ENCODE measurements at places on chromosomes 7 and 10. TPM values are rescaled to one million over a fixed set of nuclear protein-coding genes. Genes with fewer than 3 reads are reported as not detected.

CCDC146 gene
- total RNA-seq, result 20.6 TPM

ATP6V0A4 gene
- 1.2 TPM for total RNA-seq

PVRIG gene
- total RNA-seq, result 1.7 TPM

PAPSS2 gene
- total RNA-seq, result 12.3 TPM

IFIT2 gene
- total RNA-seq, result 2.9 TPM

NRF1 gene
- total RNA-seq, result 22.6 TPM

SLC39A12 gene
- total RNA-seq, result not detected

LBX1 gene
- not detected for total RNA-seq

GJC3 gene
- not detected for total RNA-seq

PWWP2B gene
- 14.7 TPM for total RNA-seq

ZNF789 gene
- 14.5 TPM for total RNA-seq

PRSS37 gene
- not detected for total RNA-seq

DNA sequence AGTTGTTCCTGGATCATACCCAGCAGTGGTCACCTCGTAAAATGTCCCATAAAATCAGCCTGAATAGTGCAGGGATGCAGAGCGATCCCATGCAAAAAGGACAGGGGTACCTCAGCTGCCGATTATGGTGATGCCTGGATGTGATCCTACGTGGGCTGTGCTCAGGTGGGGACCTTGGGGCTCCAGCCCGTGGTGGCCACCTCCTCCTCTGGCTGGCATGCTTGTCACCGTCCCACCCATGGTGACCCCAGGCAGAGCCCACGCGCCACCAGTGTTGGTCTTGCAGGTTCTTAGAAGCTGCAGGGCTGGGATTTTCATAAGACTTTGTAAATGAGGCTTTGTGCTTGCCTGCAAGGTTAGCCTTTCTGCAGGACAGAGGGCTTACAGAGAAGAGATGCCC lies 97.2 kb downstream of the GLRX3 start:
- H3K4me3 ChIP-seq, result no peak overlapping the region
- DNase-seq, result peak; percentile 62
- H3K27ac ChIP-seq, result no peak overlapping the region
- H3K27me3 ChIP-seq, result no peaks in the 10 kb centered on the region
- H3K36me3 ChIP-seq, result no peaks in the 10 kb centered on the region

DNA sequence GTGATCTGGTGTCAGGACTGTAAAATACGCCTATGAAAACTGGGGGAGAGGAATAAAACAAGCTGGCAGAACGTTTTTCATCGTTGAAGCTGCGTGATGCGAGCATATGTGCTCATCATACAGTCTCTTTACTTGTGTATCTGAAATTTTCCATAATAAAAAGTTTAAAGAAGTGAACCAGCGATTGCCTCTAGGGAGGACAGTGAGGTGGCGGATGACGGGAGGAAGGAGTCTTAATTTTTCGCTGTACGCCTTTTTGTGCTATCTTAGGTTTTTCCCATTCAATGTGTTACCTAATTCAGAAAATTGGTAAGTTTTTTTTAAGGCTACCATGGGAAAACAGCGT lies 891 bp upstream of the WAPL start:
- H3K27me3 ChIP-seq, result no peaks in the 10 kb centered on the region
- H3K36me3 ChIP-seq, result peaks cover 3% of the 10 kb centered on the region
- no peak for DNase-seq
- peak overlapping the region; percentile 94 for H3K4me3 ChIP-seq
- H3K27ac ChIP-seq, result peak overlapping the region; percentile 96

- DNase-seq, result no peak
- H3K4me3 ChIP-seq, result no peak overlapping the region
- H3K4me1 ChIP-seq, result no peaks in the 10 kb centered on the region
- no peak overlapping the region for H3K27ac ChIP-seq
- H3K36me3 ChIP-seq, result no peaks in the 10 kb centered on the region
- H3K27me3 ChIP-seq, result no peaks in the 10 kb centered on the region
These were observed 91.4 kb upstream of the PTN start for GRCh38 chr7:137434946-137435345.

- H3K4me3 ChIP-seq, result no peak overlapping the region
- DNase-seq, result no peak
- peaks cover 40% of the 10 kb centered on the region for H3K4me1 ChIP-seq
- peak overlapping the region; percentile 89 for H3K27ac ChIP-seq
These were observed 11.0 kb downstream of the CALHM2 start for GRCh38 chr10:103441206-103441605.

- H3K36me3 ChIP-seq, result no peaks in the 10 kb centered on the region
- DNase-seq, result no peak
- H3K4me1 ChIP-seq, result no peaks in the 10 kb centered on the region
- H3K27ac ChIP-seq, result no peak overlapping the region
- no peak overlapping the region for H3K4me3 ChIP-seq
These were observed 84.0 kb upstream of the PPP1R17 start for GRCh38 chr7:31603046-31603445.

- no peaks in the 10 kb centered on the region for H3K4me1 ChIP-seq
- H3K27me3 ChIP-seq, result no peaks in the 10 kb centered on the region
- no peak overlapping the region for H3K4me3 ChIP-seq
- DNase-seq, result no peak
- H3K36me3 ChIP-seq, result no peaks in the 10 kb centered on the region
These were observed 22.5 kb upstream of the HIBADH start for GRCh38 chr7:27685209-27685608.

DNA sequence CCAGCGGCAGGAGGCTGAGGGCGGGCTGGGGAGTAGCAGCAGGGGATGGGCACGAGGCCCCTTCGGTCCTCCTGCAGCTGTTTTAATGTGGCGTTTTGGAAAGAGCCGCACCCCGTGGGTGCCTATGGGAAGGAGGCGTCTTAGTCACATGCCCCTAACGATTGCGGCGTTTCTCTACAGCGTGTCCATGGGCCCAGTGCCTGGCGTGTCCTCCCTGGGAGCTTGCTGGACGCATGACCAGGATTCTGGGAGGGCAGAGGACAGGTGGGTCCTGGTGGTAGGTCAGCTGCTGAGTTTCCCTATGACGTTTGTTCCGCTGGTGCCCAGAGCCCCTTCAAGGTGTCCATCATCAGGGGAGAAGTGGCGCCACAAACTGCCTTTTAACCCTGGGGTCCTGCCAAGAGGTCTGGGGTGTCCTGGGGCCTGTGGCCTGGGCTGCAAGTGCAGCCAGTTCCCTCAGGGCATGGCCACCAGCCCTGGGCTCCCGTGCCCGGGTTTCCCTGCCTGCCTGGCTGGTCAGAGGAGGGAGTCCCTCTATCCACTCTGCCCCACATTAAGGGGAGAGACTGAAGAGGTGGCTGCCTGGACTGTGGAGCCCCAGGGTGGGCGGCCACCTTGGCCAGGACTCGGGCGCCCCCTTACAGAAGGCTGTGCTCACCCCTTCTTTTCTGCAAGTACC lies 48.7 kb downstream of the PWWP2B start:
- H3K4me1 ChIP-seq, result peaks cover 23% of the 10 kb centered on the region
- H3K36me3 ChIP-seq, result no peaks in the 10 kb centered on the region
- no peaks in the 10 kb centered on the region for H3K27me3 ChIP-seq
- no peak for DNase-seq

- DNase-seq, result no peak
- no peaks in the 10 kb centered on the region for H3K4me1 ChIP-seq
- H3K36me3 ChIP-seq, result no peaks in the 10 kb centered on the region
- H3K27me3 ChIP-seq, result no peaks in the 10 kb centered on the region
- H3K4me3 ChIP-seq, result no peak overlapping the region
- H3K27ac ChIP-seq, result no peak overlapping the region
These were observed 567.7 kb downstream of the TCERG1L start for GRCh38 chr10:130743751-130744271.

- H3K27ac ChIP-seq, result no peak overlapping the region
- DNase-seq, result no peak
- no peaks in the 10 kb centered on the region for H3K27me3 ChIP-seq
- H3K4me1 ChIP-seq, result no peaks in the 10 kb centered on the region
- H3K4me3 ChIP-seq, result no peak overlapping the region
These were observed 662.7 kb upstream of the POT1 start for GRCh38 chr7:125592331-125592730.

GRCh38 chr10:44974082-44974627 lies 4.5 kb downstream of the DEPP1 start:
- H3K4me3 ChIP-seq, result peak overlapping the region; percentile 54
- peaks cover 4% of the 10 kb centered on the region for H3K36me3 ChIP-seq
- peak overlapping the region; percentile 95 for H3K27ac ChIP-seq

- no peak overlapping the region for H3K27ac ChIP-seq
- no peaks in the 10 kb centered on the region for H3K4me1 ChIP-seq
- H3K36me3 ChIP-seq, result no peaks in the 10 kb centered on the region
- H3K27me3 ChIP-seq, result no peaks in the 10 kb centered on the region
- H3K4me3 ChIP-seq, result no peak overlapping the region
These were observed 25.0 kb upstream of the CNNM1 start for GRCh38 chr10:99303899-99304861.

DNA sequence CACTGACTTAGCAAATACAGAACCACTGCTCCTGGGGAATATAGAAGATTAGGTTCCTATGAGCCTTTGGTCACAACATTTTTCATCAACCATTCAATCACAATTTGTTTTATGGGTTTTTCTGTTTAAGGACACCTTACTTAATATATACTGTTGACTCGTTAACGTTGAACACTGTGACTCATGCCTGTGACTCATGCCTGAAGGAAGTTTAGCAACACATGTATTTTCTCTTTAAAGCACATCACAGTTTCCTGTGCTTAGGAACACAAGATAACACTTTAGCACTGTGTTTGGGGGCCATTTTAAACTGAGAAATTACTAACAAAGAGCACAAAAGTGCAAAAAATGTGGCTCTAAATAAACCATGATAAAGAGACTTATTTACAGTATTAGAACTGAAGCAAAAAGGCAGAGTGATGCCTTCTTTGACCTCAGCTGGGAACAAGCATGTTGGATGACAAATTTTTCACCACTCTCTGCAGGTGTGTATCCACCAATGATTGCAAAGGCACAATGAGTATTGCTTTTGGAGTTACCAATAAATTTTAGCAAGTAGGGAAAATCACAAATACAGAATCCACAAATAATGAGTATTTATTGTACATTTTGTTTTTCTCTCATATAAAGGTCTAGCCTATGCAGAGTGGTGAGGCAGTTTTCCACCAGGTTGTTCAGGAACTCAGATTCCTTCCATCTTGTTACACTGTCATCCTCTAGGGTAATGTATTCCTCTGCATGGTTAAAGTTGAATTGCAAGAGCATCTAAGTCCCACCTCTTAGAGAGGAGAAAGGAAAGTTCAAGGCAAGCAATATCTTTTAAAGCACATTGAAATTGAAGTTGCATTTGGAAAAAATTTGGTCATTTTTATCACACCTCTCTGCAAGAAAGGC lies 7.3 kb downstream of the FGFBP3 start:
- H3K4me1 ChIP-seq, result peaks cover 1% of the 10 kb centered on the region
- H3K27me3 ChIP-seq, result no peaks in the 10 kb centered on the region
- DNase-seq, result no peak
- no peak overlapping the region for H3K27ac ChIP-seq
- no peak overlapping the region for H3K4me3 ChIP-seq
- no peaks in the 10 kb centered on the region for H3K36me3 ChIP-seq

GRCh38 chr10:17101257-17101909 lies 28.2 kb downstream of the CUBN start:
- H3K36me3 ChIP-seq, result no peaks in the 10 kb centered on the region
- H3K4me1 ChIP-seq, result no peaks in the 10 kb centered on the region
- no peaks in the 10 kb centered on the region for H3K27me3 ChIP-seq
- no peak overlapping the region for H3K4me3 ChIP-seq

- H3K27ac ChIP-seq, result no peak overlapping the region
- H3K36me3 ChIP-seq, result no peaks in the 10 kb centered on the region
- H3K27me3 ChIP-seq, result no peaks in the 10 kb centered on the region
- peaks cover under 1% of the 10 kb centered on the region for H3K4me1 ChIP-seq
- DNase-seq, result no peak
These were observed 5.5 kb downstream of the LRMDA start for GRCh38 chr10:75436896-75437295.

- no peak for DNase-seq
- no peak overlapping the region for H3K27ac ChIP-seq
- H3K4me3 ChIP-seq, result no peak overlapping the region
- H3K27me3 ChIP-seq, result no peaks in the 10 kb centered on the region
- no peaks in the 10 kb centered on the region for H3K4me1 ChIP-seq
These were observed 251.9 kb upstream of the FOXK1 start for GRCh38 chr7:4430227-4430626.

GRCh38 chr7:2317556-2318293 lies 3.5 kb upstream of the SNX8 start:
- no peaks in the 10 kb centered on the region for H3K27me3 ChIP-seq
- no peak overlapping the region for H3K27ac ChIP-seq
- H3K4me3 ChIP-seq, result no peak overlapping the region
- no peak for DNase-seq
- H3K36me3 ChIP-seq, result no peaks in the 10 kb centered on the region

DNA sequence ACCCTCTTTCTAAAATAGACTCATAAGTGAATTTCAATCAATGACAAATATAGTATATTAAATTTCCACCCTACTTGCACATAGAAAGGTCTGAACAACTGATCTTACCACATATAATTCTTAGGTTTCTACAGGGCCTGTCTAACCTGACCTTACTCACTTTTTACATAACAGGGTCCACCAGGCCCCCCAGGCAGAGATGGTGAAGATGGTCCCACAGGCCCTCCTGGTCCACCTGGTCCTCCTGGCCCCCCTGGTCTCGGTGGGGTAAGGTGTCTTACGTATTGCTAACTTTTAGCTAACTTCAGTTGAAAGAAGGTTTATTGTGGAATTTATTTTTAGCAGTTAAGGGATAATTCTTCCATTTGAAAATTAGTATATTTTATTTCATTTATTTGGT lies 5.3 kb downstream of the COL1A2 start:
- H3K4me1 ChIP-seq, result peaks cover 27% of the 10 kb centered on the region
- H3K36me3 ChIP-seq, result peaks cover 18% of the 10 kb centered on the region
- DNase-seq, result no peak
- peak overlapping the region; percentile 95 for H3K27ac ChIP-seq

DNA sequence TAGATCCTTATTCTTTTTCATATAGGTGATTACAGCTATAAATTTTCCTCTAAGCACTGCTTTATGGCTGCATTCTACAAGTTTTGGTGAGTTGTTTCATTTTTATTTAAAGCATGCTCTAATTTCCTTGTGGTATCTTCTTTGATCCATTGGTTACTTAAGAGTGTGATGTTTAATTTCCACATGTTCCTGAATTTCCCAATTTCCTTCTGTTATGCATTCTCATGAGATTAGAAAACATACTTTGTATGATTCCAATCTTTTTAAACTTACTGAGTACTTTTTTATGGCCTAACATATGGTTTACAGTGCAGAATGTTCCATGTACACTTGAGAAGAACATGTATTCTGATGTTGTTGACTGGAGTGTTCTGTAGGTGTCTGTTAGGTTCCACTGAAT lies 53.4 kb downstream of the MYL10 start:
- H3K27ac ChIP-seq, result no peak overlapping the region
- no peaks in the 10 kb centered on the region for H3K27me3 ChIP-seq
- DNase-seq, result no peak
- H3K36me3 ChIP-seq, result no peaks in the 10 kb centered on the region

All from vagina (tissue), 2 donors.